ENCODE measurements at places on chromosomes 1 and 21. TPM values are rescaled to one million over a fixed set of nuclear protein-coding genes. Genes with fewer than 3 reads are reported as not detected.

Gene KCNC4
- 1.6 TPM for total RNA-seq

Gene TXNIP
- 50.3 TPM for total RNA-seq

Gene NUP210L
- total RNA-seq = 0.16 TPM

Gene INSRR
- total RNA-seq = under 0.01 TPM

Gene OR6K6
- not detected for total RNA-seq

Gene E2F2
- 0.24 TPM for total RNA-seq

Gene CYP4A11
- not detected for total RNA-seq

All from hair follicle dermal papilla cell (primary cell).